ENCODE measurements at places on chromosomes 7 and 10.

DNA sequence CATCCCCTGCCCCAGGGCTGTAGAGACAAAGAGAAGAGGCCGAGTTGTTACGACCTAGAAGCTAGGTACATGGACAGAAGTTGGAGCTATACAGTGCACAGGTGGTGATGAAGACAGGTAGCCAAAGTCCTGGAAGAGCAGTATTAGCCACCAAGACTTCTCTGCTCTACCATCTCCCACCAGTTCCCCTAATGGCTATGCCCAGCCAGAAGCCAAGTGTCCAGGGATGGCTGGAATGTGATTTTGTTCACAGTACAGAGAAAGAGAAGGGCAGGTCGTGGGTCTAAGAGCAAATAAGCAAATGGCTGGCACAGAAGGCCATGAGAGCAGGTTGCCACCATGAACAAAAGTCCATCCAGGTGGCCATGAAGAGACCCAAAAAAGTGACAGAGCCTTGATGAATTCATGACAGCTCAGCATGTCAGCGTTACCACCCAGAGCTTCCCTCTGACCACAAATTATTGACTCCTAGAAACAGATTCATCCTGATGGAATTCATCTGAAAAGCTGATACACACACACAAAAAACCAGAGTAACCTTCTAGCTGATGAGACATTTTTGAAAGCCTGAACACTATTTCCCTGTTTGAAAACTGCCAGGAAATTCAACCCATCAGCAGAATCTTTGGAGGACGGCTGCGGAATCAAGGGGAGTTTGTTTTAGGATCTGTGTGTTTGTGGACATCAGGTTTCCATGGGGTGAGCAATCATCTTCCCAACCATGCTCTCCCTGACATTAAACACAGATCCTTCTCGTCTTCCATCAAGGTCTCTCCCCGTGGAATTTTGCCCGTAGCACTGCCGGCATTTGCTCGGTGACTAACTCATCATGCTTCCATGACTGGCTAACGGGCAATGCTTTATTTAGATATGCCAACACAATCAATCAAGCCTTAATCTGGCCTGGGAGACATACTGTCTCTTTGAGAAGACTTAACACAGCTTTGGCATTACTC is 906.7 kb upstream of the AUTS2 start:
- peak; percentile 95 for DNase-seq

DNA sequence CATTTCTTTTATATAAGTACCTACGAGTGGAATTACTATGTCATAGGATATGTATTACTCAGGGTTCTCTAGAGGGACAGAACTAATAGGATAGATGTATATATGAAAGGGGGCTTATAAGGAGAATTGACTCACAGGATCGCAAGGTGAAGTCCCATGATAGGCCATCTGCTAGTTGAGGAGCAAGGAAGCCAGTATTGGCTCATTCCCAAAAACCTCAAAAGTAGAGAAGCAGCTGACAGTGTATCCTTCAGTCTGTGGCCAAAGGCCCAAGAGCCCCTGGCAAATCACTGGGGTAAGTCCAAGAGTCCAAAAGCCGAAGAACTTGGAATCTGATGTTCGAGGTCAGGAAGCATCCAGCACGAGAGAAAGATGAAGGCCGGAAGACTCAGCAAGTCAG is 59.8 kb downstream of the GALNT17 start:
- no peak for DNase-seq

GRCh38 chr7:5574770-5575269 is 151.2 kb upstream of the TNRC18 start:
- DNase-seq = no peak

GRCh38 chr10:32893434-32893833 is 64.6 kb downstream of the ITGB1 start:
- DNase-seq = no peak

- DNase-seq = no peak
Measured at GRCh38 chr7:159095979-159096411, 48.7 kb downstream of the VIPR2 start.

DNA sequence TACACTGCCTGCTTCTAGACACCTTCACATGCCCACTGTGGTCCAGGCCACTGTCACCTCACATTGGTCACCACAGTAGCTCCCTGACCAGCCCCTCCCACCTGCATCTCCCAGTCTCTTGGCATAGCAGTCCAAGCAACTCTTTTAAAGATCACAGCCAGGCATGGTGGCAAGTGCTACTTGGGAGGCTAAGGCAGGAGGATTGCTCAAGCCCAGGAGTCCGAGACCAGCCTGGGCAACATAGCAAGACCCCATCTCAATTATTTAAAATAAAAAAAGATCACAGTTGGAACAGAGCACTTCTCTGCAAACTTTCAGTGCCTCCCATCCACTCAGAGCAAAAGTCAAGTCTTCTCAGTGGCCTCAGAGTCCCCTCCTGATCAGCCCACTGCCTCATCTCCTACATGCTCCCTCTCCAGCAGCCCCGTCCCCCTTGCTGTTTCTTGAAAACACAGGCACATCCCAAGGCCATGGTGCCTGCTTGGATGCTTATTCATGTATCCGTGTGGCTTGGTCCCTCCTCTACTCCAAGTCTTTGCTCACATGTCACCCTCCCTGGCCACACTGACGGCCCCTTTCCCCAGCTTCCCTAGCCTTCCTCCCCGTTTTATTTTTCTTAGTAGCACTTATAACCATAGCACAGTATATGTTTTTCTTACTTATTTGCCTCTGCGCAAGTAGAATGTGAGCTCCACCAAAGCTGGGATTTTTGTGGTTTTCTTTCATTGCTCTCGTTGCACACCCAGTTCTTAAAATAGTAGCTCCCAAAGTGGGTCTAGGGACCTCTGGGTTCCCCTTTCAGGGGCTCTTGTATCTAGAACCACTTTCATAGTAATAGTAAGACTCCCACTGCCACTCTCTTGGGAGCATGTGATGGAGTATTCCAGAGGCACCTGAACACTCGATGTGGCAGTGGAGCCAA is 19.5 kb downstream of the TSPAN15 start:
- no peak for DNase-seq

DNA sequence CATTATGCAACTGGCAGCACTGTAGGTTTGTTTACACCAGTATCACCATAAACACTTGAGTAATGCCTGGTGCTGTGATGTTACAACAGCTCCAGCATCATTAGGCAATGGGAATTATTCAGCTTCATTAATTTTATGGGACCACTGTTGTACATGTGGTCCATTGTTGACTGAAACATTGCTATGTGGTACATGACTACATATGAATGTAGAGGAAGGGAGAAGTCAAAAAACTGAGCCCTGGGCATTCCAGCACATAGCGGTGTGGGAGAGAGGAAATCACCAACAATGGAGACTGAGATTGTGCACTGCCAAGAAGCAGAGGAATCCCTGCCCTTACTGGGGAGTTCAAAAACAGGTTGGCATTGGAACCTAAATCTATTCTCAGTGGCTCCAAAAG is 89.0 kb downstream of the TRIM24 start:
- DNase-seq = no peak
